ENCODE measurements at places on chromosomes 2 and 18.

DNA sequence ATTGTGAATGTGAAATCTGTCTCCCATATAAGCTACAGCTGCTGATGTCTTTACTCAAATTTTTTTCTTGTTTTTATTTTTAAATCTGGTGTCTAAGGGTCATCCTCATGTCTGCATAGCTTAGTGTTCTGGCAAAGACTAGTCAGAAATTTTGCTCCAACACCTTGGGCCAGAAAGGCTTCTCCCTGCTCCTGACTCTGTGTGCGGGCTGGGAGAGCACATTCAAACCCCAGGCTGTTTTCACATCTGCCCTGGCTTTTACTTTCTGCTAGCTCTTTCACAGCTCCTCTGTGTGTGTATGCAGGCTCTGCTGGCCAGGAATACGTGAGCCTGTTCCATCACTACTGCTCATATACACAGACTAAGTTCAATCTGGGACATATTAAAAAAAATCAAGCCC is 102.9 kb upstream of the RIOK3 start:
- no peak for DNase-seq

DNA sequence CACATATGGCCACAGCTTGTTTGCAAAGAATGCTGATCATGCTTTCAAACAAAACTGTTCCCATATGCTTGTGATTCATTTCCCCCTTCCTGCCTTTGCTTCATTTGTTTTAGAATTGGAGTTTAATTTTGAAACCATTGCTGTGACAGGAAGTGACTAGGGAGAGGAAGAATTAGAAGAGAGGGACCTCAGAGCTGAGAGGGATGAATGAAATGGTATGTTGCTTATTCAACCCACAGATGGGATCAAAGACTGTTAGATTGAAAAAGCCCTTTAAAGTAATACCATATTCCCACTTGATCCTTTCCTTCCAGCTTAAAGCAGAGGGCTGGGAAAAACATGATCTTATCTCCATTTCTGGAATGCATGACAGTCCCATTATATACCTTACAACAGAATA is 106.2 kb upstream of the RNF152 start:
- no peak for DNase-seq

DNA sequence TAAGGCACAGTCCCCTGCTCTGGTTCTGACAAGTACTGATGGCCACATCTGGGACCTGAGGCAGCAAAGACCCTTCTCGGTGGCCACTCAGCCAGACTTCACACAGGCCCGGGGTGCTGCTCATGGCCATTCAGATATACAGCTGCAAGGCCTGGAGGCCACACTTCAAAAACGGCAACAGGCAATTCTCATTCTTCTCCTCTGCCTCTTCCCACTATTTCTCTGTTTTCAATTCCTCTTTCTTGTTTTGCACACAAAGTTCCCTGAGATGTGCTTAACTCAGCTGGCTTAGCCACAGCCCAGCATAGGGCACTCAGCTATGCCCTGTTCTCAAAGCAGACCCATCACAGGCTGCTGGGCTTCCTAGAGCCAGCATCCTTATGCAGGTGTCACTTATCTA is 29.9 kb downstream of the PTPN18 start:
- DNase-seq = no peak

GRCh38 chr2:149732001-149732685 is 144.6 kb upstream of the MMADHC start:
- DNase-seq = no peak

DNA sequence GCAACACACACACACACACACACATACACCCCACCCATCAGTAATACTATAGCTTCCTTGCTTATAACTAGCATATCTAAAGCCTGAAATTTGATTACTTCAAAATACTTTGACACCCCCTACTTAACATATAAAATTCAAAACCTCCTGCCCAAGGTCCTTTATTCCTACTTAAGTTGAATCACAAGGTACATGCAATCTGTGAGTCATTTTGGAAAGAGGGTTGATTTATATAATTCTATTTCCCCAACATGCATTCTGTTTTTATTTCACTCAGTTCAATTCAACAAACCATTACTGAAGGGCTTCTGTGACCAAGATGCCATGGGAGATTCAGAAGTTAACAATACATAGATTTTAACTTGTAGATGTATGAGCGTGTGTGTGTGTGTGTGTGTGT is 420.7 kb downstream of the METTL4 start:
- DNase-seq = no peak

GRCh38 chr2:241288324-241288888 is 27.1 kb downstream of the HDLBP start:
- DNase-seq = no peak

GRCh38 chr2:201280191-201281040 is 20.1 kb downstream of the CASP8 start:
- DNase-seq = no peak

- DNase-seq = no peak
Measured at GRCh38 chr2:131521961-131522781, 5.5 kb upstream of the CCDC74A start.

DNA sequence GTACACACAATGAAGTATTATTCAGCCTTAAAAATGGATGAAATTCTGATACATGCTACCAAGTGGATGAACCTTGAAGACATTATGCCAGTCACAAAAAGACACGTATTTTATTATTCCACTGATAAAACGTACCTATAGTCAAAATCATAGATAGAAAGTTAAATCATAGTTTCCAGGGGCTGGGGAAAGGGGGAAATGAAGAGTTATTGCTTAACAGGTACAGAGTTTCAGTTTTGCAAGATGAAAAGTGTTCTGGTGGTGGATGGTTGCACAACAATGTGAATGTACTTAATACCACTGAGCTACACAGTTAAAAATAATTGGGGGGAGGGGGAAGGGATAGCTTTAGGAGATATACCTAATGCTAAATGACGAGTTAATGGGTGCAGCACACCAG is 279.0 kb upstream of the STON1 start:
- DNase-seq = no peak

DNA sequence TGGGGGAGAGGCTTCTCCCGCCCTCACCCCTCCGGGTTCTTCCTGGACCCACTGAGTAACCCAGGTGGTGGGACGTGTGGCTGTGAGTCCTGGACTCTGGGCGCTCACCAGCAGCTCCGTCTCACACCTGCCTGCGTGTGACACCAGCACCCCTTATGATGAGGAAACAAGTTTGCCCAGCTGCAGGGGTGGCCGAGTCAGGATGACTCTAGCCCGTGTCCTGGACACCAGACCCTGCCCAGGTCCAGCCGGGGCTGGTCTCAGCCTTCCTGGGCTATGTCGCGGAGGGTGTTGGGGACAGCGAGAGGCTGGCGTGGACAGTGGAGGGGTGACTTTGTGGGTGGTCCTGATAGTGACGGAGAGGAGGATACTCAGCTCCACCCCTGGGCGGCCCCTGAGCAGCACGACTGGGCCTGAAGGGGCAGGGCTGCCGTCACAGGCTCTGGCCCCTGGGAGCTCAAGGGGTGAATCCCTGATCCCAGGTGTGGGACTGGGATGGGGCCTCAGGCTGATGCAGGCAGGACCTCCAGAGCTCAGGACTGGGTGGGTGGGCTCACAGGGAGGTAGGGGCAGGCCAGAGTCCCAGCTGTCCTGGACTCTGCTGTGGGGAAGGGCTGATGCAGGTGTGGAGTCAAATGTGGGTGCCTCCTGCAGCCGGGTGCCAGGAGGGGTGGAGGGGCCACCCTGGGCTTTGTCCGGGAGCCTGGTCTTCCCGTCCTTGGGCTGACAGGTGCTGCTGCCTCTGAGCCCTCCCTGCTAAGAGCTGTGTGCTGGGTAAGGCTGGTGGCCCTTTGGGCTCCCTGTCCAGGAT is 3.7 kb downstream of the GPR35 start:
- DNase-seq = no peak

GRCh38 chr18:50275503-50276036 is 5.8 kb downstream of the MBD1 start:
- DNase-seq = no peak

DNA sequence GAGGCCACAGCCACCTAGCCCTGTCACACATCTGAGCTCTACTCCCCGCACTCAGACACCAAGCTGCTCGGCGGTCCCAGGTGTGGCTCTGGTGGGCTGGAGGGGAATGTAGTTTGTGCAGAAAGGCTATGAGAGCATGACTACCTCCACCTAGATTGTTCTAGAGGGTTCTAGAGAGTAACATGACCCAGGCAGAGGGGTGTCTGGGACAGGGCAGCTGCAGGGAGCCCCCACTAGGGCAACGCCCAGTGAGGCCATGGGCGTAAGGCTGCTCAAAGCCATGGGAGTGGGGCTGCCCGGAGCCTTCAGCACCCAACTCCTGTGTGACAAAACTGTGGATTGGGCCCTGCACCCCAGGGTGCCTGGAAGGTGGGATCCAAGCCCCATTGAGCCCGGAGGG is 511.4 kb upstream of the MYT1L start:
- no peak for DNase-seq

GRCh38 chr18:40678318-40678717 is 1276.7 kb upstream of the PIK3C3 start:
- no peak for DNase-seq

GRCh38 chr2:38515155-38516074 is 87.3 kb downstream of the HNRNPLL start:
- peak; percentile 67 for DNase-seq

- no peak for DNase-seq
Measured at GRCh38 chr2:134284119-134284670, 30.3 kb downstream of the MGAT5 start.

DNA sequence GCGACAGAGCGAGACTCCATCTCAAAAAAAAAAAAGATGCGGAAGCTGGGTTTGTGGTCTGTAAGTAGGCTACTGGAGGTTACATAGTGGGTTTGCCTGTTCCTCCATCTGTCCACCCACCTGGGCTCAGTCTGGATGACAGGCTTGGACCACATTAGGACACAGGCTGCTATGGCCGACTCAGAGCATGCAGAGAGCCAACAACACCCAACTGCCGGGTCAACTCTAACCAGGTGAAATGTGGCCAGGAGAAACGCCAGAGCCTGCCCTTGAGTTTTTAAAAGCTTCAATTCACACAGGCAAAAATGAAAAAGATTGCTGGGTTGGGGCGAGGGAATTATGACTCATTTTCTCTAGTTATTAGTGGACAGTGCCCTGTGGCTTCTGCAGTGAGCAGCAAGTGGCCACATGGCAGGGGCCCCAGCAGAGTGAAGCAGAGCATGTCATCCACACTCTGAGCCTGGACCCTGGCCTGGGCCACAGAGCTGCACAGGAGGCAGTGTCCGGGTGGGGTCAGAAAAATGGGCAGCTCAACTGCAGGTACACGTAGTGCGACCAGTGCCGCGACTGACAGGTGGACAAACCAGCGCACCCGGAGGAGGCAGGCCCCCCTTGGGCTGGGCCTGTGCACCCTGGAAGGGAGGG is 67.4 kb downstream of the BIN1 start:
- DNase-seq = no peak

GRCh38 chr2:217267758-217268157 is 407.9 kb upstream of the TNP1 start:
- DNase-seq = no peak

DNA sequence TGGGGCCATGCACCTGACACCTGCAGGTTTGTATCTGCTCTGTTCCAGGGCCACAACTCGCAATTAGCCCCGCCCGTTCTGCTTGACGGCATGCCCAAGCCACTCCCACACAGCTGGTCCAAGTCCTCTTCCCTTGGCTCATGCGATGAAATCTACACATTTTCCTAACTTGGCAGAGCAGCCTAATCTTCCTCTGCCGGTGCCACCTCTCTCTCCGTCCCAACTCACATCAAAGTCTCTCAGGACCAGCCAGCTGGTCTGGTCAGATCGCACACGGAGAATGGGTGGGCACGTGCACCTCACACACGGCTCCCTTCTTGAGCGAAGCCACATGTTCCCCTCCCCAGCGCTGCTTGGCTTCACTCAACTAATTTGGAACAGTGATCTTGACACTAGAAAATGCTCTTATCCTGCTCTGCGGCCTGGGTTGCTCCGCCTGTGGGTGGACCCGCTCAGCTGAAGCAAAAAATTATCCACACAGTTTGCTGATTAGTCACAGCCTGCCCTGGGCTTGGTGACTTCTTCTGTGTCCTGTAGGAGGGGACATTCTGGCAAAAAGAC is 176.7 kb downstream of the NRP2 start:
- no peak for DNase-seq

DNA sequence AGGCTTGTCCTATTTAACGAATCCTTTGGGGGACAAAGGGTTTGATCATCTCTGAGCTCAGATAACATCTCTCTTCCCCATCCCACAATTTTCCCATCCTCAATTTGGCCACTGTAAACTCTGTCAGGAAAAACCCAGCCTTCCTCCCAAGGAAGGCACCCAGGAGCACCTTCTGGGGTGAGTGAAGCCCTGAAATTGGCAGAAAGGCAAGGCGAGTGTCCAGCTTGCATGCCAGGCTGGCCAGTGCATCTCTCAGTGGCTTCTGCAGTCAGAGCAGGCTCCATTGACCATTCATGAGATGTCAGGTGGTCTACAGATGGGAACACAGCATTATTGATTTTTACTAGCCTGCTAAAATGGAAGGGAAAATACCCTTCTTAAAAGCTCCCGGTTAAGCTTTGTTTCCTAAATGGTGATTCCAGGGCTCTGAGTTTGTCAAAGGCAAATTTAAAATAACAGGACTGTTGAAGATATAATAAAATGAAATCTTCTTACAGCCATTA is 83.2 kb upstream of the BOD1L2 start:
- DNase-seq = no peak

- no peak for DNase-seq
Measured at GRCh38 chr2:214856137-214856536, 46.7 kb upstream of the BARD1 start.

DNA sequence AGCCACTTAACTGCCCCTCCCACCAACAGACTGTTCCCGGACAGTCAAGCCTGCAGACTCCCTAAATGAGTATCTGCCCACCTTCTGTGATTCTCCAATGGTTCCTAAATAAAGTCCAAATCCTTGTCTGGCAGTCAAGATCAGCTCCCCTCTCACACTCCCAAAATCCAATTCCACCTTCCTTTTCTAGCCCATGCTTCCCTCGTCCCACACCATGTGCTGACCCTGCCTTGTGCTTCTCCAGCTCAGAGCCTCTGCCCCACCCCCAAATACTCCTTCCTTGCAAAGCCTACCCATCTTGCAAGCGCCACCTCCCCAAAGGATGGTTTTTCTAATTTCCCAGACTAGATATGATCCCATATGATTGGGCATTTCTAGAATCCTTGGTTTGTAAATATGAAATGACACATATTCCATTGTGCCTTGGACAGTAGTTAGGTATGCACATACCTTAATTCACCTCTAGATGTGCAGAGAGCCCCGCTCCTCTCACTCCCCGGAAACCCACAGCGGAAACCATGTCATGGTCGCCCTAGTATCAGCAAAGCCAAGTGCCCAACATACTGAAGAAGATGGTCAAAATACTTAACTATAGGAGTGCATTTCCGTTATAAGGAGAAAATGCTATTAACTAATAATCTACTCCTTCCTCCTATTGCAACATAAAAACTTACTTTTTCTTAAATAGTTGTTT is 97.2 kb downstream of the KCTD1 start:
- no peak for DNase-seq

DNA sequence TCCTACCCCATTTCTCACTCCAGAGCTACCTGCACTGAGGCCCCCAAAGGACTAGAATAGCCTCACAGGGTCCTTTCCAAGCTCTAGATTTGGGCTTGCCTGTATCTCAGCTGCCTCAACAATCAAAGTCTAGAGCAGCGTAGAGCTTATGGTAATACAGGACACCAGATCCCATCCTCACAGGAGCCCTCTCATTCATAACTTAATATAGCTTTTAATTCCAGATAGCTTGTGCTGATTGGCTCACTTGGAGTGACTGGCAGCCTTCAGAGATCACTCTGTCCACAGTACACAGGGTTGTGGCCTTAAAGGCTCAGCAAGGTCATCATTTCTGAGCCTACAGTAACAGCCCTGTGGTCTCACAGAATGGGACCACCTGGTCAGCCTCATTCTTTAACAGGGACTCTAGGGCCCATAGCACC is 51.4 kb downstream of the ZFP36L2 start:
- no peak for DNase-seq

- DNase-seq = no peak
Measured at GRCh38 chr2:157420771-157421323, 23.0 kb downstream of the CYTIP start.

Data from right renal cortex interstitium (tissue), 3 donors.